ENCODE measurements at places on chromosomes 1 and 21. TPM values are rescaled to one million over a fixed set of nuclear protein-coding genes. Genes with fewer than 3 reads are reported as not detected.

SPATA45 gene
- total RNA-seq: not detected

- DNase-seq: no peak
- H3K36me3 ChIP-seq: peaks cover 3% of the 10 kb centered on the region
- H3K27ac ChIP-seq: no peak overlapping the region
Observed at GRCh38 chr1:11746795-11747487, 11.0 kb downstream of the AGTRAP start.

GRCh38 chr1:223878598-223879325 is 33.0 kb upstream of the TP53BP2 start:
- no peak overlapping the region for H3K27ac ChIP-seq
- H3K27me3 ChIP-seq: no peaks in the 10 kb centered on the region
- H3K4me3 ChIP-seq: no peak overlapping the region
- H3K4me1 ChIP-seq: no peaks in the 10 kb centered on the region
- no peaks in the 10 kb centered on the region for H3K36me3 ChIP-seq

- H3K27ac ChIP-seq: no peak overlapping the region
- H3K4me3 ChIP-seq: no peak overlapping the region
- peaks cover 3% of the 10 kb centered on the region for H3K4me1 ChIP-seq
- no peaks in the 10 kb centered on the region for H3K36me3 ChIP-seq
- H3K27me3 ChIP-seq: no peaks in the 10 kb centered on the region
Observed at GRCh38 chr1:230758709-230759368, 11.7 kb downstream of the CAPN9 start.

GRCh38 chr1:167658574-167659328 is 28.7 kb downstream of the RCSD1 start:
- DNase-seq: no peak
- no peaks in the 10 kb centered on the region for H3K27me3 ChIP-seq
- H3K4me3 ChIP-seq: no peak overlapping the region
- no peaks in the 10 kb centered on the region for H3K36me3 ChIP-seq
- peak overlapping the region; percentile 93 for H3K27ac ChIP-seq

DNA sequence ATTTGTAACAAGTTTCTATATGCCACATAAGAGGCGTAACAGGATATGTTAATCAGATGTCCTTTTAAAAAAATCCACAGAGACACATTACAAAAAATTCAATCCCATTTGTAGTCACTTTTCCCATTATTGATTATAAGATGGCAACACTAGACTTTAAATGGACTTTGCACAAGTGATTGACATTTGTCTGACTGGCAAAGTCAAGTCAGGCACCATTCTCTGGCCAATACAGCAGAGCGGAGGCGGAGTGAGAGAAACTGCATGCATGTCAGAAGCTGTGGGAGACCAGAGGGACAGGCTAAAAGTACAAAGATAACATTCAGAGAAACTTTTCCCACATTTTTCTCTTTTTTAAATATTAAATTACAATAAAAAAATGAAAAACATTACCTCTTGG is 28.1 kb upstream of the RGS5 start:
- no peaks in the 10 kb centered on the region for H3K4me1 ChIP-seq
- H3K27me3 ChIP-seq: no peaks in the 10 kb centered on the region
- no peaks in the 10 kb centered on the region for H3K36me3 ChIP-seq

DNA sequence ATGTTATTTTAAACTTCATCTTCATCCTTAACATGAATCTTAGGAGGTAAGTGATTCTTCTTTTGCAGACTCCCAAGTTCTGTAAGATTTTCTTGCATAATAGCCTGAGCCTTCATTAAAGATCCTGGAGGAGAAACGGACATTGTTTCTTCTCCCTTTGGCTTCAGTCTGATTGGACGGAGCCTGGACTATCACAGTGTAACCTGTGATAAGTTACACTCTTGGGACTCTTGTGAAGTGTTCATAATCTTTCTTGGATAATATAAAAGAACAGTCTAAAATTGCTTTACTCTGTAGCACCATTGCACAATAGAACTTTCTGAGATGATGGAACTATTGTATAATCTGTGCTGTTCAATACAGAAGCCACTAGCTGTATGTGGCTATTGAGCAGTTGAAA is 244.8 kb downstream of the DNM3 start:
- no peak overlapping the region for H3K27ac ChIP-seq
- no peak overlapping the region for H3K4me3 ChIP-seq
- no peak for DNase-seq
- no peaks in the 10 kb centered on the region for H3K36me3 ChIP-seq
